Esophagus muscularis mucosa (tissue), 4 donors: ENCODE measurements at places on chromosomes 6 and 20. TPM values are rescaled to one million over a fixed set of nuclear protein-coding genes. Genes with fewer than 3 reads are reported as not detected.
A peak's percentile ranks its signal among the peaks of the same experiment; 100 is the strongest.

The GPLD1 gene
- 4.0 TPM for total RNA-seq

GRCh38 chr6:12480379-12480778 lies 190.2 kb downstream of the EDN1 start:
- no peak for DNase-seq

DNA sequence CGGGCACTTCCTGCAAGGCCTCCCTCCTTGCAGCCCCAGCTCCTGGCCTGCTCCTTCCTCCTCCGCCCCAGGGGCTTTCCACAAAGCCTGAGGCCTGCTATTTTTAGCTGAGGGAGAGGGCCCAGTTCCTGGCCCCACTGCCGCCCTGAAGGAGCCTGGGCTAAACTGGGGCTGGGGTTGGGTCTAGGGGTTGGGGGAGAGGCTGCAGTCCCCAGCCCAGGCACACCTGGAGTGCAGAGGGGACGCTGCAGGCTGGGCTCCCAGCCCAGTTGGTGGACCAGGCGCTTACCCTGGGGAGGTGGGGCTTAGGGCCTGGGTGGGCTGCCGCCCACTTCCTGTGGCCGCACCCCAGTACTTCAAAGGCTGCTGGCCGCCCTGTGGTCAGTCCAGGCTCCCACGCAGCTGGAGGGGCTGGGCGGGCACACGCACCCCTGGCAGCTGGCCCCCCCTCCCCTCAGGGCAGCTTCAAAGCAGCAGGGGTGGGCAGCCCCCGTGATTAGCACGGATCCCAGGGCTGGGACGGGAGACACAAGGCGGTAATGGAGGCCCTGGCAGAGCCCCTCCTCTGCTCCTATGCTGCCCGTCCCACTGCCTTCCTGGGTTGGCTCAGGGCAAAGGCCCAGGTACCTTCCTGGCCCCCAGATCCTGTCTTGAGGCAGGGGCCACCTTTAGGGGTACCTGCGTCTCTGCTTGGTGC lies 7.1 kb upstream of the ABHD16B start:
- no peak for DNase-seq

- DNase-seq = no peak
Observed at GRCh38 chr20:34473262-34473883, 42.8 kb upstream of the DYNLRB1 start.

DNA sequence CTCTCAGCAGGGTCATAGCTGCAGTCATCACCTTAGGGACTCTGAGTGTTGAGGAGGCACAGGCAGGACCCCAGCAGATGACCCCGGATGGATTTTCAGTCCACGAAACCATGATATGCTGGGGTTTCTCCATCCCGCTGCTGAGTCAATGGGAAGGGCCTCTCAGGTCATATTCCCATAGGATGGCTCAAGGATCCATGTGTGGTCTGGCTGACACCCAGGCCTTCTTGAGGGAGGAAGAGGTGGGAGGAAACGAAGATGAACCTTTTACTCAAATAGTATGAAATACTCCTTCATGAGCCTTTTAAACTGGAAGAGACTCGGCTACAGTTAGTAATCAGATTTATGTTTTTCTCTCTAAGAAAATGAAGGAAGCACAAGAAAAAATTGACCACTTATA lies 10.3 kb upstream of the RALY start:
- DNase-seq = no peak

- no peak for DNase-seq
Observed at GRCh38 chr6:92864966-92865555, 554.3 kb downstream of the EPHA7 start.

The FUCA2 gene
- 26.2 TPM for total RNA-seq

The RAB44 gene
- 0.19 TPM for total RNA-seq

GRCh38 chr6:132892929-132893771 lies 78.8 kb downstream of the RPS12 start:
- DNase-seq = no peak

DNA sequence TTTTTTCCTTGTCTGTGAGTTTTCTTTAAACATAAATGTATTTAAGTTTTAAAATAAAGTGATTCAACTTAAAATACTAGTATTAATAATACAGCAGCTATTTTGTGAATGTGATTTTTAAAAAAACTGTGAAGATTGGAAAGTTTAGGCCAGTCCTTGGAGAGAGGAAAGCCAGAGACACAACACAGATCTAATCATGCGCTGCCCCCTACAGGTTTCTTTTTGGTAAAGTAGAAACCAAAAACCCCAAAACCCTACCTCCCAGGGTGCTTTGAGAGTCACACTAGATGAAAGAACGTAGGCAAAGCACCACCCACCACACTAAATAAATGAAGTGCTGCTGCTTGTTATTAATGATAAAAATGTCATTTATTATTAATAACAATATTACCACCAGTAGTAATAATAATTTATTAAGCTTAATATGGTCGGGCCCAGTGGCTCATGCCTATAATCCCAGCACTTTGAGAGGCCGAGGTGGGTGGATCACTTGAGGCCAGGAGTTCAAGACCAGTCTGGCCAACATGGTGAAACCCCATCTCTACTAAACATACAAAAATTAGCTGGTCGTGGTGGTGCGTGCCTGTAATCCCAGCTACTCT lies 33.7 kb downstream of the SLC9A8 start:
- DNase-seq = no peak

The SLC32A1 gene
- not detected for total RNA-seq

DNA sequence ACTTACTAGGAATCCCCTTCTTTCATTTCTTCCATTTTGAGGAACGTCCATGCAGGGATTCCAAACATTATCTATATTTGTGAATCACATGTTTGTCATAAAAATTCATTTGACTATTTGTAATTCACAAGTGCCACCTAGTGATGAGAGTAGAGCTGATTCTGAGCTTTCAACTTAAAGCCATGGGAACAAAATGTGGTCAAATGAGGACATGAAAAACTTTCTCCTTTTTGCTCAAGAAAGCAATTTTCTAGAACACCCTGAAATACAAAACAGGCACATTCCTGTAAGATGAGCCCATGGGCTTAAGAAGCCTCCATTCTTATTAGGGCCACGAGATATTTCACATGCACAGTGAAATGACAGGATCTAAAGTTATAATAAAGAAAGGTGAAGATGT lies 12.3 kb downstream of the MAP3K7 start:
- no peak for DNase-seq

The C6orf15 gene
- total RNA-seq = not detected

DNA sequence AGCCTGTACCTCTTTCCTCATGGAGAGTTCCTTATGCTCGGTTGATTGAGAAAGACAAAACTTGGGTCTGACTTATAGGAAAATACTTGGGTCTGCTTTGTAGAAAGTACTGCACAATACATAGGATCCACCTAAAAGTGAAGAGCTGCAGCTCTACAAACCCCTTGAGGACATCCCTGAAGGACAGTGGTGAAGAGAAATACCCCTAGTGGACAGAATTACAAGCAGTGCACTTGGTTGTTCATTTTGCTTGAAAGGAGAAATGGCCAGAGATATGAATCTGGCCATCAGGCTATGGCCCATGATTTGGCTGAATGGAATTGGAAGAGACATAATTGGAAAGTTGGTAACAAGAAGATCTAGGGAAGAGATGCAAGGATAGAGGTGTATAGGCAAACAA lies 8.3 kb downstream of the CD24 start:
- DNase-seq = no peak

The BLTP3A gene
- 13.1 TPM for total RNA-seq

GRCh38 chr6:136362421-136363356 lies 73.0 kb upstream of the BCLAF1 start:
- DNase-seq = no peak

The NTSR1 gene
- 0.78 TPM for total RNA-seq

DNA sequence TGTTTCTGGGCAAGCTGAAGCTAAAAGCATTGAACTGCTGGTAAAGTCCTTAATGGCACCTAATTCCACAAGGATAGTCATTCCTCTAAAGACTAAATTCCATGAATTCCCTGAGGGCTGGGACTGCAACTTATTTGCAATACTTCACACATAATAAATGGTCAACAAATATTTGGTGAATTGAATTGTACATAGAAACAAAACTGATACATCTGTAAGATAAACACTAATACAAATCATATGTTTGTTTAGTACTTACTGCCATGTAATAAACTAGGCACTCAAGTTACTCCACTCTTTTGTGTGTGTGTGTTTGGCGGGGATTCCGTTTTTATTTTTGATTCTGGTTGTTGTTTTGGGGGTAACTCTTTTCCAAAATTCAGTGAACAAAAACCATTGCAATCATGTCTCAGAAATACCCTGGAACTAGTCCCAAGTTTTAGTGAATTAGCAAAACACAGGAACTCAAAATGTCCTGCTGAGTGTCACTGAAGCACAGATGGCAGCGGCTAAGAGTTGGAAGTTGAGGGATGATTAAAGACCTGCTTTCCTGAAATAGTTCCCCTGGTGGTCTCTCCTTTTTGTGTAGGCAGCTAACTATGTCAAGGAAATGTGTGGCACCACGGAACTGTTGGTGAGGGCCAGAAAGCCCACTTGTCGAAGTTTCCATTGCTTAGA lies 74.8 kb upstream of the SNRPB2 start:
- no peak for DNase-seq

- DNase-seq = no peak
Observed at GRCh38 chr6:167079853-167080297, 43.0 kb upstream of the CCR6 start.

GRCh38 chr6:131910956-131911355 lies 40.2 kb downstream of the CCN2 start:
- no peak for DNase-seq

- DNase-seq = no peak
Observed at GRCh38 chr20:61316346-61316745, 64.3 kb downstream of the CDH4 start.

The RNF8 gene
- 17.2 TPM for total RNA-seq

DNA sequence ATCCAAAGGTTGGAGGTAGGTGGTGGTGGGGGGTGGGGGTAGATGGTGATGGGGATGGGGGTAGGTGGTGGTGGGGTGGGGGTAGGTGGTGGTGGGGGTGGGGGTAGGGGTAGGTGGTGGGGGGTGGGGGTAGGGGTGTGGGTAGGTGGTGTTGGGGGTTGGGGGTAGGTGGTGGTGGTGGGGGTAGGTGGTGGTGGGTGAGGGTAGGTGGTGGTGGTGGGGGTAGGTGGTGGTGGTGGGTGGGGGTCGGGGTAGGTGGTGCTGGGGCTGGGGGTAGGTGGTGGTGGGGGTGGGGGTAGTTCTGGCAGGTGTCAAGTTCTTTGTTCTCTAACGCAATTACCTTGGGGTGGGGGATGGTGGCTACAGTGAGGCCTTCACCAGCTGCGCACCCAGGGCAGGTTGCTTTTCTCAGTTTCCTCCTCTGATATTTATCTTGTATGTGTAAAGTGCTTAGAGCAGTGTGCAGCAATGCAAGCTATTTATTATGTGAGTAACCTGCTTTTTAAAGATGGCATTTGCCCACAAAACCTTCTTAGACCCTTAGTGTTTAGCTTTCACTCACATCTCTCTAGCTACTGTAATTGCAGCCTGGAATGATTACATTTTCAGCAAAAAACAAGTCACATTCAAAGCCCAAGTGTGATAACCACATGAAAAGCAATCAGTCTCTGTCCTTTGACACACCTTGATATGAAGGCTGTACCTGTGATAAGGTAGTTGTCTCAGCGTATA lies 8.2 kb upstream of the CCDC167 start:
- DNase-seq = no peak

The ATG5 gene
- 47.8 TPM for total RNA-seq

The OOEP gene
- total RNA-seq = not detected

The ZNF831 gene
- 1.3 TPM for total RNA-seq

DNA sequence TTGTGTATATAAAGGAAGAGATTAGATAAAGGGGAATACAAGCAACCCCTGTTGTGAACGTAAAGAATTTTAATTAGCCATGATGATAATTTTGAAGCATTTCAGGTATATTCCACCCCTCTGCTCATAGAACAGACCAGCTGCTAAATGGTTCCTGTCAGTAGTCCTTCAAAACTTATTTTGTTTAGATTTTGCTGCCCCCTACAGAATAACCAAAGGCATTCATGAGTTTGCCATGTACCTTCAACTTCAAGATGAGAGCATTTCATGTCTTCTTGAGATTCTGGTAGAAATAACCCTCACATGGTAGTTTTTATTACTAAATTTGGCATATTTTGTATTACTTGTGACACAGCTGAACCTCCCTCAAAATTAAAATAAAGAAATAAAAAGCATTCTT lies 1586.7 kb downstream of the HACE1 start:
- DNase-seq = no peak

- no peak for DNase-seq
Observed at GRCh38 chr20:3843490-3843889, 3.1 kb upstream of the MAVS start.

DNA sequence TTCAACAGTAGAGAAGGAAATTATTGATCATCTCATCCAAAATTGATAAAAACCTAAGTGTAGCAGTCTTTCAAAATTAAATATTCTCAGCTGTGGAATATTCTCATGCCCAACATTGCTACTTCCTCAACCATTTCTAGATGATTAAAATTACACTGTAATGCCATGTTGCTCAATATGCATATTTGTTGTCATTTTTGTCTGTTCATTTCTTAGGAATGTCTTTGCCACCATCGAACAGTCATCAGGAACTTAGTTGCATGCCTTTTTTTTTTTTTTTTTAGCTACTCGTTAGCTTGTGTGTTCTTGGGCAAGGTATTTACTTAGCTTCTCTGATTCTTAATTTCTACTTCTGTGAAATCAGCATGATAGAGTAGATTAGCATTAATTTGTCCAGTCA lies 188.6 kb downstream of the DTNBP1 start:
- no peak for DNase-seq

DNA sequence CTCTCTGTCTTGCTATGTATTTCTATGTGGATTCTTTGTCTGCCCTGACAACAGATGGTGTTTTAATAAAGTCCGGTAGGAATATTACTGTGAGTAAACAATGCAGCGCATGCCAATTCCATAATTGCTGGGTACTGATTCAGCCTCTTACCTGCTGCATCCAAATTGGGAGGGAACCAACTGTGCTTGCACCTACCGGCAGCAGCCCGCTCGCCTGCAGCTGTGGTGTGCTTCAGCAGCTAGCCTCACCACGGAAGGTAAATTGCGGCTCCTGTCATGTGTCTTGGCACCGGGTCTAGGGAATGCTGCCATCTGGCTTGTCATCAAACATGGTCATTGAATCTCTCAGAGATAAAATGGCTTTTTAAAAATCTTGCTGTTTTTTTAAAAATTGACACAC lies 704.8 kb upstream of the SLC35B3 start:
- DNase-seq = no peak

GRCh38 chr20:37866051-37866450 lies 36.9 kb upstream of the VSTM2L start:
- no peak for DNase-seq

- DNase-seq = no peak
Observed at GRCh38 chr6:36139431-36139830, 9.1 kb downstream of the MAPK13 start.

GRCh38 chr6:140847262-140847645 lies 1285.5 kb upstream of the GJE1 start:
- no peak for DNase-seq

DNA sequence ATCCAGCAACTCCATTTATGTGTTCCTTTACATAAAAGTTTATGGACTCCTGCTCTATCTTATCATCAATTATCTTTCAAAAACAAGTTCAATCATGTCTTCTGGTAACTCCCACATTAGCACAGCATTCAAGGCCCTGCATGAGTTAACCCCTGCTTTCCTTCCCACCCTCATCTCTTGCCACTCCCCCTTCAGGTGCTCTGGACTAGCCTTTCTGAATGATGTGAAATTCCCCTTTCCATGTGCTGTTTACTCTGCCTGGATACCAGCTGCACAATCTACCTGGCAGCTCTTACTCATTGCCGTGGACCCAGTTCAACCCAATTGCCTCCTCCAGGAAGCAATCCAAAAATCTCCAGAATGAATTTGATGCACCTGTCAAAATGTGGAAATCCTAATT lies 11.9 kb downstream of the ADGRF4 start:
- peak; percentile 75 for DNase-seq

The SERINC1 gene
- 314 TPM for total RNA-seq

- DNase-seq = no peak
Observed at GRCh38 chr6:107989166-107990094, 31.4 kb upstream of the SEC63 start.
